Epithelial cell of proximal tubule (primary cell): ENCODE measurements at places on chromosomes 6 and 20. TPM values are rescaled to one million over a fixed set of nuclear protein-coding genes. Genes with fewer than 3 reads are reported as not detected.

GRCh38 chr6:147691446-147691845, 183.0 kb downstream of the SAMD5 start:
- no peak for DNase-seq

GRCh38 chr6:8000188-8000596, 64.0 kb downstream of the BLOC1S5 start:
- no peak for DNase-seq

DNA sequence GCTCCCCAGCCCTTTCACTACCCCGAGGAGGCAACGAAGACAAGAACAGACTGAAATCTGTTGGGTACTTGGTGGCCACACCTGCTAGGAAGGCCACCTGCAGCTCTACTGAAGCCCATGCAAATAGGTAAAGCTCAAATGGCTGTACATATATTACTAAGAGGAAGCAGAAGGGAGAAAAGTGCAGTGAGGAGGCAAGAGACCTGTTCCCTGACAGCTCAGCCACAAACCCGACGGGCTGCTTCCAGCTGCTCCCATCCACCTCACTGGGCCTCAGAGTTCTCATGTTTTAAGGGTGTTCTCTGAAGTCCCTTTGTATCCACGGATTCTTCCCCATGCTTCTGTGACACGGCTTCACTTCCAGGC, 24.6 kb downstream of the TRAM2 start:
- DNase-seq, result no peak

Gene TNFRSF6B
- total RNA-seq, result 509 and 817 TPM in 2 replicates

DNA sequence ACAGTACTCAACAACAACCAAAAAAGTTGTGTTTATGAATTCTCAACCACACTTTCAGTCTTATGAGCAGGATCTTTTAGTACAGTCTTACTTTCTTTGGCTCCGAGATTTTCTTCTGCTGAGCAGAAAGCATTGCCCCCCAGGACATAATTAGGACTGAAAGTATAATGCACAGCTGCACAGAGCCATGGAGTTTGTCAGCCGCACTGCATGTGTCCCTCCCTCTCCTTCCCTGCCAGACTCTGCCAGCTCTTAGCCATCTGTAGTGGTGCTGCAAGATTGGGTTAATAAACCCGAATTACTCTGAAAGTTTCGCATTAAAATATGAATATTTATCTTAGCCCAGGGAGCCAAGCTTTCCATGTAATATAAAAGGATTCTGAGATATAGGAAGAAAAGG, 179.6 kb upstream of the PTCHD4 start:
- DNase-seq, result no peak

DNA sequence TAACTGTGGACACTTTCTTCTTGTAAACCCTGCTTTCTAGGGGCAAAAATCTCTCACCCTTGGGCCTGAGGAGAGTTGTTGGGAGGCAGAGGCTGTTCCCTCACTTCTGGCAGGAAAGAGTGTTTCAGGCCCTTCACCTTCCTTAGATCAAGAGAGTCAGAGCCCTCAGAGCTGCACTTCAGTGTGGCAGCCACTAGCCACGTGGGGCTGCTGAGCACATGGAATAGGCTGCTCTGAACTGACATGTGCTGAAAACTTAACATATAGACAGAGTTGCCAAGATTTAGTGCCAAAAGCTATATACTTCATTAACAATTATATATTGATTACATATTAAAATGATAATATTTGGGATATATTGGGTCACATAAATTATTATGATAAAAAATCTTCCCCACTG, 4.4 kb upstream of the LMBRD1 start:
- no peak for DNase-seq

DNA sequence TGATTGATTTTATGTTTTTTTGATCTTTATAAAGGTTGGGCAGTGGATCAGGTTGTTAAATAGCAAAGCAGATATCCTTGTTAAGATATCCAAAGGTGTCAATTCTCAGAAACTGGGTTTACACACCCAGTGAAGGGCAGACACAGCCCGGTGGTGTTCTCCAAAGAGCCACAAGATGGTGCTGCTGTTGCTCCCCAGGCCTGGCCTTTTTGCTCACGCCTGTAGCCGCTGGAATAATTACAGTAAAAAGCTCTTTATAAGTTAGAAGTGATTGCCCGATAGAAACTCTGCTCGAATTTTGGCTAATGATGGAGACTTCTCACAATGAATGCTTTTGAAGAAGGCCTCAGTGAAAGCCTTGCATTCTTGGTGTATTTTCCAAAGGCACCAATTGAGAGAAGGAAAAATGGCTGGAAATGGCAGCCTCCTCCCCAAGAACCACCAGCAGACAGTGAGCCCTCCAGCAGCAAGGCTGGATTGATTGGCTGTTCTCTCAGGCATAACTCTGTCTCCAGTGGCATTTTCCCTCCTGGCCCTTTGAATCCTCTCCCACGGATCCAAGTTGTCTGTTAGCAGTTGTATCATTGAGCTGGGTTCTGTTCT, 120.5 kb upstream of the CHD6 start:
- no peak for DNase-seq

- no peak for DNase-seq
Observed at GRCh38 chr6:170091639-170092579, 199.0 kb downstream of the DLL1 start.

GRCh38 chr6:11921017-11921438, 91.1 kb upstream of the HIVEP1 start:
- no peak for DNase-seq

GRCh38 chr20:38445381-38445796, 10.3 kb upstream of the SNHG17 start:
- no peak for DNase-seq

DNA sequence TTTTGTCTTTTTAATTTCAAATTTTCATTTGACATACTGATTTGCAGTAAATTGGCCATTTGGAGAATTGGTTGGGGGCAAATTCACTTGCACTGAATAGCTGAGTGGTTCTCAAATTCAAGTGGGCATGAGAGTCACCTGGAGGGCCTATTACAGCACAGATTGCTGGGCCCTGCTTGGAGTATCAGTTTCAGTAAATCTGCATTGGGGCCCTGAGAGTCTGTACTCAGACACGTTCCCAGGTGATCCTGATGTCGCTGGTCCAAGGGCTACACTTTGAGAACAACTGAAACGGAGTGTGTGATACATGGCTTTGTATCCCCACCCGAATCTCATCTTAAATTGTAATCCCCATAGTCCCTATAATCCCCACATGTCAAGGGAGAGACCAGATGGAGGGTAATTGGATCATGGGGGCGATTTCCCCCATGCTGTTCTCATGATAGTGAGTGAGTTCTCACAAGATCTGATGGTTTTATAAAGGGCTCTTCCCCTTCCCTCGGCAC, 115.9 kb downstream of the KLHL32 start:
- DNase-seq, result no peak
